Caco-2 (cell line): ENCODE measurements at places on chromosomes 5 and 9. TPM values are rescaled to one million over a fixed set of nuclear protein-coding genes. Genes with fewer than 3 reads are reported as not detected.

DNA sequence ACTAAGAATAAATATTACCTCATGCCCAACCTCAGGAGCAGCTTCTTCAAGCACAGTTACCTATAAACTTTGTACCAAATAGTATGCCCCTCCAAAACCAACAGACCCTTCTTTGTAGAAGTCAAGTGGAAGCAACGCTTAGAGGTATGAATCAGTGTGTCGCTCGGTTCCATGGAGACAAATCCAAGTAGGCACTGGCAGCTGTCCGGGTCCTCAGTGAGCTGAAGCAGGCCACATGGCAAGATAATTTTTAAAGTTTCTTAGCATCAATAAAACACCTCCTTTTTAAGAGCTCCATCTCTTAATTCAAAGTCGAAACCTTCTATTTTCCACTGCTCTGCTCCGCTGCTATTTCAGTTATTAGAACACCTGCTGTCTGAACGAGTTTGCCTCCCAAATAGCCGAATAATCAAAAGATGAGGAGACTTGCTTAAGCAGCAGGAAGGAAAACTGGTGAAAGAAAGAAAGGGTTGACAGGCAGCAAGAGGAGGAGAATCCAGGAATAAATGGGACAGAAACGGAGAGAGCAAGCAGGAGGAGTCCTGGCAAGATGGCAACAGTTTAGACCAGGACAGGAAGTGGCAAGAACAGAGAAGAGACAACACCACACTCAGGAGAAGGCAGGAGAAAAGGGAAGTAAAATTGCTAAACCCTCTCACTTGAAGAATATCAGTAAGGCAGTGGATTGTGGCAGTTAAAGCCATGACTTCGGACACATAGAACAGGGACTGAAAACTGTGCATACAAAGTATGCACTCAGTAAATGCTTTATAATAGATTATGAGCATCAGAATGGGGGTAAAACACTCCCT, 65.0 kb downstream of the PPP2R2B start:
- H3K4me1 ChIP-seq, result no peaks in the 10 kb centered on the region
- H3K4me3 ChIP-seq, result no peak overlapping the region
- no peak for DNase-seq
- H3K27me3 ChIP-seq, result no peaks in the 10 kb centered on the region
- H3K27ac ChIP-seq, result no peak overlapping the region

- H3K27me3 ChIP-seq, result no peaks in the 10 kb centered on the region
- H3K36me3 ChIP-seq, result no peaks in the 10 kb centered on the region
- peaks cover 8% of the 10 kb centered on the region; the same call in 1 of the 2 replicates for H3K4me1 ChIP-seq
- no peak overlapping the region for H3K27ac ChIP-seq
These were observed 85.8 kb downstream of the NUDT12 start for GRCh38 chr5:103476811-103477210.

GRCh38 chr5:150541895-150542294, 34.0 kb downstream of the NDST1 start:
- H3K27ac ChIP-seq, result peak overlapping the region; percentile 81
- H3K27me3 ChIP-seq, result no peaks in the 10 kb centered on the region
- H3K4me3 ChIP-seq, result no peak overlapping the region
- H3K4me1 ChIP-seq, result peaks cover 34% of the 10 kb centered on the region
- no peak for DNase-seq
- H3K36me3 ChIP-seq, result peaks cover 18% of the 10 kb centered on the region

DNA sequence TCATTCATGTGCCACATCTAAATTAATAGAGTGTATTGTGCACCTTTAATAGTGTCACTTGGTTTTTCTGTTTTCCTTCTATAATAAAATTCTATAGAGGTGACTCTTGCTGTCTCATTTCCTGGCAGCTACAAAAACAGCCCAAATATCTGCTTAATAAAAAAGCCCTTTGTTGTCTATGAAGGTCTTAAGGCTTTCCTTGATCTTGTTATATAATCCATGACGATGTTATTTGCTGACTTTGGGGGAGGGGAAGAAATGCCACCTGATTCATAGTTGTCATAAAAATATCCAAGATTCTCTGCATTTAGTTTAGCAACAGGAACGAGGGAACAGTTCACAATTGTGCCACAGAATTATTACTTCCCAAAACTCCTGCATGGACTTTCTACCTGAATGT, 31.3 kb downstream of the CPEB4 start:
- no peaks in the 10 kb centered on the region for H3K36me3 ChIP-seq
- DNase-seq, result no peak
- no peak overlapping the region for H3K4me3 ChIP-seq
- H3K27me3 ChIP-seq, result no peaks in the 10 kb centered on the region

DNA sequence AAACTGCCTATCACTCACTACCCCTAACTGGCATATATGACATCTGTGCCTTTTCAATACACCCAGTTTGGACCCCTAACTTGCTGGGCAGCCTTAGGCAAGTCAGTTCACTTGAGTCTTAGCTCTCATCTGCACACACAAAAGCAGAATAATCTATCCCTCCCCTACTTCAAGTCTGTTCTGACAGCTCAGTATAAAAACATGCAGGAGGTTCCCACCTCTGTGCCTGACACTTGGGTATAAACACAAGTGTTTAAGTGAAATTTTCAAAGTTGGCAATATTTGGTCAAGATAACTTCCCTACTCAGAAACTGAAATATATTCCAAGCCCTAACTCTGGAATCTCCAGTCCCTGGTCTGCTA, 12.6 kb downstream of the HNRNPH1 start:
- H3K27ac ChIP-seq, result peak overlapping the region; percentile 30
- DNase-seq, result no peak
- peaks cover 13% of the 10 kb centered on the region for H3K36me3 ChIP-seq

GRCh38 chr5:88860501-88860900, 22.5 kb downstream of the MEF2C start:
- no peaks in the 10 kb centered on the region for H3K36me3 ChIP-seq
- H3K4me3 ChIP-seq, result no peak overlapping the region
- no peak for DNase-seq
- no peak overlapping the region for H3K27ac ChIP-seq
- H3K27me3 ChIP-seq, result no peaks in the 10 kb centered on the region
- peaks cover 9% of the 10 kb centered on the region; the same call in 1 of the 2 replicates for H3K4me1 ChIP-seq

DNA sequence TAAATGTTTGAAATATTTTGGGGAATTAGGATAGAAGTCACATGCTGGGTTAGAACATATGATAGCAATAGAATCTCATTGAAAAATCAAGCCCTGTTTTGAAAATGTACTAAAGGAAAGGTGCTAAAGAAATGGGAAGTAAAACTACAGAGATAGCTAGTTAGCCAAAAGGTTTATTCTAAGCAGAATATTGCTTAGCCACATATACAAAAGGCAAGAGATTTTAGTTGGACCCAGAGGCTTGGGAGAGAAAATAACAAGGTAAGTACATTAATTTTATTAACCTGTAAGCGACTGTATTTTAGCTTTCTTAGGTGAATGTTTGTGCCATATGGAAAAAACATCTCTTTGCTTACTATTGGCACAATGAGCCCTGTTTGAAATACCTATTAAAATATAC, 108.3 kb downstream of the RPS23 start:
- no peak overlapping the region for H3K4me3 ChIP-seq
- H3K4me1 ChIP-seq, result no peaks in the 10 kb centered on the region
- no peak for DNase-seq
- no peaks in the 10 kb centered on the region for H3K36me3 ChIP-seq

DNA sequence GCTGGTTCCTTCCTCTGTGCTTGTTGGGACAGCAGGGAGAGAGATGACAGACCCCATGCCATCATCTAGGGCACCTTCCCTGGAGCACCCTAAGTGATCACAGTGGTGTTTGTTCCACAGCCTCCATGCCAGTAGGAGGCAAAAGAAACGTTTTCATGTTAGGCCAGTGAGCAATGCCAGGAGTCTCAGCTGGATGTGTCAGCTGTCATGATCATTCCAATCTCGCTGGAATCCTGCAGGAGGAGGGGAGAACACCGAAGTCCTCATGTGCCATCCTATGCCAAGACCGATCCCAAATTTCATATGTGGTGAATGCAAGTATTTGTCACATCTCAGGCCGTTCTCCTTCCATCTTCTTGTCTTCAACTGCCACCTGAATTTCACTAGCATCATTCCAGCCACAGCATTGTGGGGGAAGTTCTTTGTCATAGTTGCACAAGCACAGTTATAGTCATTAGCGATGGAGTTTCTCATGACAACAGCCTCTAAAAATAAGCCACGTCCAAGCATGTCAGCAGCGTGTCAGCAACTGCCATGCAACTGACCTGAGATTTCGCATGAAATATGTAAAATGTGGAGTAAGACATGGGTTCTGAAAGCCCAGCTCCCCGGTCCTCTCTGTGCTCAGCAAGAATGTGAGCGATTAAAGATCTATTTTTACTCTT, 97.2 kb upstream of the DNAH5 start:
- no peaks in the 10 kb centered on the region for H3K27me3 ChIP-seq
- H3K4me1 ChIP-seq, result peaks cover 39% of the 10 kb centered on the region
- H3K36me3 ChIP-seq, result no peaks in the 10 kb centered on the region
- no peak overlapping the region for H3K27ac ChIP-seq
- DNase-seq, result no peak

- H3K4me3 ChIP-seq, result no peak overlapping the region
- H3K27ac ChIP-seq, result no peak overlapping the region
- no peak for DNase-seq
- no peaks in the 10 kb centered on the region for H3K4me1 ChIP-seq
- no peaks in the 10 kb centered on the region for H3K27me3 ChIP-seq
These were observed 199.4 kb upstream of the SLC24A2 start for GRCh38 chr9:19988281-19988680.

DNA sequence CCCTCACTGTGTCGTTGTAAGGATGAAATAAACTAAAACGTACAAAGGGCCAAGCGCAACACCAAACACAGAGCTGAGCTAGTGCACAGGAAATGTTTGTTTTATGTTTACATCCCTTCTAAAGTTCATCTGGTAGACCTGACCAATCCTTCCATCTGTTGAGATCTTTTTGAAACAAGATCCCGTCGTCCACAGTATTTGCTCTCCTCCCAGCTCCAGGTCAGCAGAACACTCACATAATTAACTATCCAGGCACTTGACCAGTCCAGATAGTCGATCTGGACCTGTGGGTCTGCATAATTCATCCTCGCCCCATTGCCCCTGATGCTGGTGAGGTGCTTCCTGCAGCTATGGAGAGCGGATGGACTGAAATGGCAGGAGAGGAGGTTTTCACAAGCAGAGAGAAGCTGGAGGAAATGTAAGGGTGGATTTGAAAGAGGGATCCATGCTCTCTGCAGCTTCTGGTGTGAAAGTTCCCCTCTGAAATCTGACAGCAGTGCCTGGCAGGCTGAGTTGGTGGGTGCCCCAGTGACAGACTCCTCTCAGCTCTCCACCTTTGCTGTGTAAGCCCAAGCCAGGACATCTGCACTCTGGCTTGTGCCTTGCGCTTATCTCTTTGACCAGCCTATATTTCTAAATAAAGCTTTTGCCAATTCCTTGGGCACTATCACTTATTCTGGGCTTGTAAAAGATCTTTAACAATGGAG, 102.4 kb downstream of the TTLL11 start:
- no peak overlapping the region for H3K27ac ChIP-seq
- no peak for DNase-seq
- H3K4me1 ChIP-seq, result no peaks in the 10 kb centered on the region

Gene KIF20A
- 83.7 and 84.9 TPM in 2 replicates for total RNA-seq

Gene ADAMTS6
- total RNA-seq, result 0.23 and 0.67 TPM in 2 replicates

Gene PPP1R26
- 23.7 and 24.3 TPM in 2 replicates for total RNA-seq

Gene FYB1
- total RNA-seq, result 0.60 and 1.3 TPM in 2 replicates
